ENCODE measurements at places on chromosomes 16 and 17.

DNA sequence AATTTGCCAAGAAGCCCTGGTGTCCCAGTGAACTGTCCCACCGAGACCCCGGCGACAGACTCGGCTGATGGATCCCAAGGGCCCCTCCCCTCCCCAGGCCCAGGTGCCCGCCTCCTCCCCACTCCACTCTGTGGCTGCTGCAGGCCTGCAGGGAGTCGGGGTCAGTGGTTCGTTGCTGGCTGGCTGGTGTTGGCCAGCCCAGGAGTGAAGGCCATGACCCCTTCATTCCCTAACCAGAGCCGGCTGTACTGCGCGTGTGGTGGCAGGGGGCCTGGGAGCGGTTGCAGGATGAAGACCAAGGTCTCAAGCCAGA lies 9.2 kb upstream of the TBX2 start:
- no peak for DNase-seq

DNA sequence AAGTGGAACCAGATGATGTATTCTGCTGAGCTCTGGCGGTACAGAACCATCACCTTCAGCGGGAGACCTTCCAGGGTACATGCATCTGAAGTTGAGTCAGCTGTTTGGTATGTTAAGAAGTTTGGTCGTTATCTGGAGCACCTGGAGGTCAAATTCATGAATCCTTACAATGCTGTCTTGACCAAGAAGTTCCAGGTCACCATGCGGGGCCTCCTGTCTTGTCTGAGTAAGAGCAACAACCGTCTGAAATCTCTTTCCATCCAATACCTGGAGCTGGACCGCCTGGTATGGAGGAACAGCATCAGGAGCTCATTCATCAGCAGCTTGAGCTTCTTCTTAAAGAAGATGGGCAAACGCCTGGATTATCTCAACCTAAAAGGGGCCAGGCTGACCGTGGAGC lies 4.0 kb downstream of the FBXO39 start:
- DNase-seq: no peak

- no peak for DNase-seq
Measured at GRCh38 chr17:60840456-60840855, 162.8 kb downstream of the BCAS3 start.

DNA sequence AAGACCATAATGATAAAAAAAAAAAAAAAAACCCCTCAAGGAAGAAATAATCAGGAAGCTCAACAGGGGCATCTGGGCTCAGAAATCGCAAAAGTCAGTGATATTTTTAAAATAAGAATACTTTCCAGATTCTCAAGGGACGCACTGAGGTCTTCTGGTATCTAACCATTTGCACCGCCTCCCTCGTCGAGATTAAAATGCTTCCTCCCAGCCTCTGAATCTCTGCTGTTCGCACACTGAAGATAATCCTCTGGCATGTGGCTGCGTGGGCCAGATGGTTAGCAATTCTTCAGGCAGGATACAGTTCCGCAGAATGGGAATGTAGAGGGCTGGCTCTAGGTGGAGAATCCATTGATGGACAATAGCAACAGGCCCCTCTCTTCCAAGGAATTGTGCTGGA lies 211.7 kb upstream of the CDH5 start:
- DNase-seq: no peak

DNA sequence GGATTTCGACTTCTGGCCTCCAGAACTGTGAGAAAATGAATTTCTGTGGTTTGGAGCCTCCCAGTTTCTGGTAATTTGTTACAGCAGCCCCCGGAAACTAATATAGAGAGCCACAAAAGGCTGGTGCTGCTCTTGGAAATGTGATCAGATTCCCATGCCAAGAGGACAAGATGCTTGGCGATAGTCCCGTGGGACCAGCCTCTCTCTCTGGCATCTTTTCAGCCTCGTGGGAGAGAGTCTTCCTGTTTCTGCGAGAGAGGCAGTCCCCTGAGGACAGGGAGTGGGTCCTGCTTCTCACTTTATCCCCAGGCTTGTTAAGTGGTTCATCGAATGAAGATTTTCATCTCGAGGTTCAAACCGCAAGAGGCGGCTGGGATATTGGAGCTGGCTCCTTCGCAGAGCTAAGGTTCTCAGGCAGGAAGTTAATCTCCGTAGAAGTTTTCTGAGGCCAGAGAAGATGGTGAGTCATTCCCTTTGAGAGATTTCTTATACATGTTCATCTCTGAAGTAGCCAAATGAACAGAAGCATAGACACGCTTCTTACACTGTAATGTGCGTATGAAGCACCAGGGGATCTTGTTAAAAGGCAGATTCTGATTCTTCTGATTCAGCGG lies 211.6 kb upstream of the SDK2 start:
- no peak for DNase-seq

DNA sequence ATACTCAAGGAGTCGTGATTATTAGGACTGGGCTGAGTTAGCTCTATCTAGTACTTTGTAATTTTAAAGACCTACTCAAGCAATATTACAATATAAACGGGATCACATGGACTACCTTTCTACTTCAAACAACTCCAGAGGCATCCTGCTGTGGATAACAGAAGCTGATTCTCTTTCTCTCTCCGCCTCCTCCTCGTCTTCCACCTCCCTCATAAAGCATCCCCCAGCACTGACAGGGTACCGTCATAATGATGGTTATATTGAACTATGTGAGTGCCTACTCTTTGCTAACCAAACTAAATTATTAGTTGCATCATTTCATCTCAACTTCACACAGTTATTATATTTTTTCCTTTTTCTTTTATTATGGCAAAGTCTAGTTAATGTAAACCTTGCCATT lies 165.4 kb upstream of the FOXF1 start:
- DNase-seq: no peak

DNA sequence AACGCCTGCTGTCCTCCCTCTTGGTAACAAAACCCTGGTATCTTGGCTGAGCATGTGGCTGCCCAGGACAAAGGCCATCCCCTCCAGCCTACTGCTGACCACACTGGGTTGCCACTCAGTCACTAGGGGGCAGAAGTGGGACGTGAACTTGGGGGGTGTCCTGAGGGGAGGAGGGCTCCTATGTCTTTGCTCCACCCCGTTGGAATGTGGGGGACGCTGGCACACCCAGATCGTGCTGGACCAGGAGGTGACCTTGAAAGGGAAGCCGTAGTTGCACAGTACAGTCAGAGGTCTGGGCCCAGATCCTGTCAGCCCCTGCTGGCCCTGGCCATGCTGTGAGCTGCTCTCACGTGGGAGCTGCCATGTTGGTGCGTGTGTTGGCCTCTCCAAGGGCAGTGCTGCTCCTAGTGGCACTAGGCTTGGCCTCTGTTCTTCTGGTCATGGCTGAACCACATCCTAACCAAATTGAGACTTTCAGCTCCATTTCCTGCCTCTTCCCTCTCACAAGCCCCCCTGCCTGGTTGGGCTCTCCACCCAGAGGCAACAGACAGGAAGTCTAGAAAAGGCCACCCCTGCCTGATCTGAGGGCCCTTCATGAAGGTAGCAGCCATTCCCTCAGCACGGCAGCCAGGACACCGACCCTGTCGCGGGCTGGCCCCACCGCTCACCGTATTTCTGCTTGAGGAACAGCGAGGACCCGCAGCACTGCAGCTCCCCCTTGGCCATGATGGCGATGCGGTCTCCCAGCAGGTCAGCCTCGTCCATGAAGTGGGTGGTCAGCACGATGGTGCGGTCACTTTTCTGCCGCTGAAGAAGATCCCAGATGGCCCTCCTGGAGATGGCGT lies 29.0 kb upstream of the RNPS1 start:
- no peak for DNase-seq

DNA sequence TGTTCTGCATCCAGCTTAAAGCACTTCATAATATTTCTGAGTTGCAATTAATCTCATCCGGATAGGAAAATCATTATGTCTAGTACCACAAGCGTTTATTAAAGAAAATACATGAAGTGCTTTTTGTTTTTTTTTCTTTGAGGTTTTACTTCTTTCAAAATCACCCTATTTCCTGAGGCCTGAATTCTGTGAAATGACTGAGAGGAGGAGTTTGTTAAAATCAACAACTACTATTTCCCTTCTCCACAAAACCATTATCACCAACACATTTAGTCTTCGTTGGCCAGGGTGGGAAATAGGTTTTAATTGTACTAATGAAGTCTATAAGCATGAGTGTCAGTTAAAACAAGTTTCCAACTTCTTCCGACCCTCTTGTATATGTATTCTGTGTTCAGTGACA lies 50.7 kb upstream of the ADCY7 start:
- DNase-seq: no peak

DNA sequence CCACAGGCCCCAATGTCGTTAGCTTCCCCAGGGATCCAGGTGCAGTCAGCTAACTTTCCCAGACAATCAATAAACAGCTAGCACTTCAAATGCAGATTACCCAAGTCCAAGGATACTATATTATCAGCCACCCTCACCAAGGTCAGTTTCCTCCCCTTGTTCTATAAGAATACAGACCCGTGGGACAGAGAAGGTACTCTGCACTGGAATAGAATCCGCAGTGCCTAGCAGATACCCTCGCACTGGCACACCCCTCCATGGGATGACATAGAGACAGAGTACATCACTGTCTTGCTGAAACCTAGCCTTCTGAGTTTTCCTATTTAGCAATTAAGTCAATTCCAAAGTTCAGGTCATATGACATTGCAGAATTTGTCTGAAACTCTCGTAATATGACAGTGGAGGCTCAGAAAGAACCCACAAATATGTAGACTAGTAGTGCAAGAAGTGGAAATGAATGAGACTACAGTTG lies 40.0 kb upstream of the ABCA10 start:
- no peak for DNase-seq

DNA sequence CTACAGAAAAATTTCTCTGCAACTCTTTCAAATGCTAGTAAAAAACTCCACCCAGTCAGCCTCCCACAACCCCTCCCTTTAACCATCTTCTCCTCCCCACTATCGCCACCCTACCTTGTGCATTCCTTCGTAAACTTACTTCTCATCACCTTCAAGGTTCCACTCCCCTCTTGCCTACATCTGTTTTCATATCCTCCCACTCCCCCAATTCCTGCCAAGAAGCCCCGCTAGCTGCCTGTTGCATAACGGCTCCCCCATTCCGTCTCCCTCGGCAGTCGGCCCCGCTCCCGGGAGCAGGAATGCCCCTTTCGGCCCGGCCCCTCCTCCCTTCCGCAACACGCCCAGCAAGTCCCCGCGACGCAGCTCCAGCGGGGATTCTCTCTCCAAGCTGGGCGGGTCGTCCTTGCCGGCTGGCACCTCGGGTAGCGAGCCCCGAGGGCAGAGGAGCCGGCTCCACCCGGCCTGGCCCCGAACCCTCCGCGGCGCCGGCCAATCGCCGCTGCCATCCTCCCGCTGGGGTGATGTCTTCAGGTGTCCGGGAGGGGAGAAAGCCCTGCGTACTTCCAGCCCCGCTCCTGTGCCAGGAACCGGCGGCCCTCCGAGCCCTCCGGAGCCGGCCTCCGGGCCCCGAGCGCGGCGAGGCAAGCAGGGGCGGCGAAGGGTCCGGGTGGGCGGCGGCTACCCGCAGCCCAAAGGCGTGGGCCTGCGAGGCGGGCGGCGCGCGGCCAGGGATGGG lies 1.5 kb downstream of the PHLPP2 start:
- DNase-seq: peak; percentile 51

- DNase-seq: no peak
Measured at GRCh38 chr17:17566896-17567513, 24.5 kb downstream of the PEMT start.

- DNase-seq: no peak
Measured at GRCh38 chr16:83248735-83249463, 558.9 kb upstream of the HSBP1 start.

- no peak for DNase-seq
Measured at GRCh38 chr16:87333101-87333500, 15.9 kb upstream of the C16orf95 start.

DNA sequence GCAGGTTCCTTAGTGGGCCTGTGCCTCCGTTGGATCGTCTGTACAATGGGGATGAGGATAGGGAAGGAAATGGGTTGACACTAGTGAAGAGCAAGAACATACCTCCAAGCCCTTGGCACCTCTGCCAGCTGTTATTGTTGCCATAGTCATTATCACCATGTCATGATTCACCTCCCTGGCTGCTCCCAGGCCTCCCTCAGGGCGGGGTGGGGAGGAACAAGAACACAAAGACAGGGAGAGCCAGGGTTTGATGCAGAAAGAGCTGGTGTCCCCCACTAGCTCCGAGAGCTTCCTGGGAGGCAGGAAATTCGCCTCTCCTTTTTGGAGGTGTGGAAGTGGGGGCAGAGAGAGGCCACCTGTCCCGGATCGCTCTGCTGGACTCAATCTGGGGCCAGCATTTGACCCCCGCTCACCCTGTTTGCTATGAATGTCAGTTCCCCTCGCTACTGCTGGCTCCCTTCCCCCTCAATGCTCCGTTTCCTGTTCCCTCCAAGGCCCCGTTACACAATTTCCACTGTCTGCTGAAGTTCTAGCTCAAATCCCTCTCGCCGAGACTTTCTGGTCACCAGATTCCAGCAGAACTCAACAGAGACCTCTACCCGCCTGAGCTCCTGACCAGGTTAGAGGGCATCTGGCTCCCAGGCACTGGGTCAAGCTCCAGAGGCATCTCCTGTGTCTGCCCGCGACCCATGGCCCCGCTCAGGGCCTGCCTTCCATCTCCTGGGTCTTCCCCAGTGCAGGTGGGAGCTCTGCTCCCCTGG lies 9.1 kb downstream of the TIMP2 start:
- DNase-seq: no peak

DNA sequence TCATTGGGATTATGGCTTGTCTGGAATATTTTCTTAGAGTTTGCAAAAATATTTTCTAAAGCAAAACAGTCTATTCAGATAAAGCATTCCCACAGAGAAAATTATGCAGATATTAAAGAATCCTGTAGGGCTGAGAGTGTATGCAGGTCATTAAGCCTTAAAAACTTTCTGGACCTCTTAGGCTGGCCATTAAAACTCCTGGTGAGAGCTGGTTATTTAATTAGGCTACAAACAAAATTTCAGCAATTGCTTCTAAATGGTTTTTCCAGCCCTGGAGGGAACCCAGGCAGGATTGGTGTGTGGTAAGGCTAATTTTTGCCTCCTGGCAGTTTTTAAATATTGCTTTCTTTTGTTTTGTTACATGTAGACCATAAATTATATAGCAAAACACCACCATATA lies 27.3 kb upstream of the SMG1 start:
- DNase-seq: no peak

GRCh38 chr16:56161658-56162057 lies 29.6 kb upstream of the GNAO1 start:
- no peak for DNase-seq

- peak; percentile 49 for DNase-seq
Measured at GRCh38 chr16:88804552-88805339, 1.2 kb downstream of the CDT1 start.

GRCh38 chr17:41690497-41690896 lies 1.8 kb downstream of the EIF1 start:
- no peak for DNase-seq

GRCh38 chr17:3800362-3801271 lies at the start of gene ITGAE:
TSS of gene ITGAE (minus strand) at chr17:3801188. CDS start at chr17:3801144, 44 bp downstream.
- no peak for DNase-seq

DNA sequence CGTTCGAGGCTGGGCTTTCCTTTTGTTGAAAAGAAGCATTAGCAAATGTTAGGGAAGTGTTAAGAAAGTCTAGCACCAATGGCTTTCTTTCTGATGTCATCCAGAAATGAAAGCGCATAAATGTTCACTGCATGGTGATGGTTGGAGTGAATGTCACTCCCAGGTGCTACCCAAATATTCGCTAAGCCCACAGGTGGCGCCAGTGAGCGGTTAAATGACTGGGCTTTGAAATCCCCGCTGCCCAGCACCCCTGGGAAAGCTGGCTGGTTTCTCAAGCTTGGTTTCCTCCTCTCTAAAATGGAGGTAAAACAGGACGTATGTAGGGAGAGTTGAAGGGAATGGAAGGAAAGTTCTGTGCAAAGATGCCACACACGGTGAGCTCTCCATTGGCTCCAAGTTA lies 104.4 kb downstream of the IRX5 start:
- DNase-seq: no peak

GRCh38 chr17:79000396-79001189 lies 9.0 kb downstream of the CANT1 start:
- DNase-seq: no peak

All from NCI-H510A (cell line).